ENCODE measurements at places on chromosomes 12 and 14. TPM values are rescaled to one million over a fixed set of nuclear protein-coding genes. Genes with fewer than 3 reads are reported as not detected.

SYT10 gene
- not detected for total RNA-seq

SOX5 gene
- under 0.01 TPM for total RNA-seq

TMTC1 gene
- total RNA-seq: 4.5 TPM

CLEC1B gene
- total RNA-seq: not detected

AHNAK2 gene
- 367 TPM for total RNA-seq

OASL gene
- total RNA-seq: 0.79 TPM

SIX4 gene
- total RNA-seq: 5.8 TPM

MYF5 gene
- total RNA-seq: not detected

PLXNC1 gene
- under 0.01 TPM for total RNA-seq

ZFC3H1 gene
- total RNA-seq: 22.1 TPM

PPP1R13B gene
- total RNA-seq: 7.3 TPM

MYF6 gene
- not detected for total RNA-seq

SETD1B gene
- 1.8 TPM for total RNA-seq

TAS2R30 gene
- 3.1 TPM for total RNA-seq

CCNK gene
- 18.4 TPM for total RNA-seq

DTX3 gene
- total RNA-seq: 1.5 TPM

IL23A gene
- not detected for total RNA-seq

HCAR3 gene
- 0.77 TPM for total RNA-seq

TEP1 gene
- total RNA-seq: 9.7 TPM

NOC4L gene
- total RNA-seq: 10.0 TPM

TEX52 gene
- total RNA-seq: not detected

CLMN gene
- 3.9 TPM for total RNA-seq

SDR9C7 gene
- total RNA-seq: 4.9 TPM

RALGAPA1 gene
- total RNA-seq: 44.5 TPM

CCDC196 gene
- not detected for total RNA-seq

FSCB gene
- not detected for total RNA-seq

PTMS gene
- total RNA-seq: 17.6 TPM

PLBD2 gene
- total RNA-seq: 6.8 TPM

CLEC7A gene
- not detected for total RNA-seq

PTCSC3 gene
- total RNA-seq: not detected

INSM2 gene
- not detected for total RNA-seq

B4GALNT1 gene
- total RNA-seq: 0.13 TPM

B4GALNT3 gene
- 8.3 TPM for total RNA-seq

SMCO2 gene
- 1.8 TPM for total RNA-seq

YBX3 gene
- 134 TPM for total RNA-seq

SLC10A1 gene
- total RNA-seq: not detected

Data from bronchial epithelial cell (primary cell).